ENCODE measurements at places on chromosomes 2 and 18.
A peak's percentile ranks its signal among the peaks of the same experiment; 100 is the strongest.

- no peak for DNase-seq
Observed at GRCh38 chr18:5625076-5625475, 81.3 kb upstream of the EPB41L3 start.

- no peak for DNase-seq
Observed at GRCh38 chr18:55794288-55795052, 206.5 kb upstream of the TCF4 start.

GRCh38 chr18:79819064-79819967, 21.6 kb downstream of the KCNG2 start:
- no peak for DNase-seq

DNA sequence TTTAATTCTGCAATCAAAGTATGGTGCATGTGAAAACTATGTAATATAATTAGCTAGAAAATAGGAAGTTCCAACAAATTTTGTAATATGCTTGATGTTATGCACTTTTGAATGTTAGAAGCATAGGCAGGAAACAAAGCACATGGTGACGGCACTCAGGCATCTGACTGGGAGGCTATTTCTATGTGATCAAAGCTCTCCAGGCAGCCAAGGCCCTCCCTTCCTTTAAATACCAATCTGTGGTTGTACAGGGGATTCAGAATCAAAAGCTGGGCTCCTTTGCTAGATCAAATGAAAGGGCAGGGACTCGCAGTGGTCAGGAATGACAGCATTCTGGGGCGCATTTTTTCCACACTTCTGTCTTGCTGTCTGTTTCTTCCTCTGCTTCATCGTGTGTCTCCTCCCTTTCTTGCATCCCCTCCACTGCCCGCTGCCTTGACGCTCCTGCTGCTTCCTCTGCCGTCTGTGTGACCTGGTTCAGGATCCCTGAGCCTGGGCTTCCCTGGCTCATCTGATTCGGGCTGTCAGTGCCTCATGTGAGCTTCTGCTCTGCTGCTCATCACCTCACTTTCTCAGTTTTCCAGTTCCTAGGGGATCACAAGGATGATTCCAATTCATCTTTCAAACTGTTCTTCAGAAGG, 30.9 kb downstream of the TMEM182 start:
- DNase-seq = no peak

- DNase-seq = no peak
Observed at GRCh38 chr2:48795065-48795464, 39.5 kb upstream of the LHCGR start.

DNA sequence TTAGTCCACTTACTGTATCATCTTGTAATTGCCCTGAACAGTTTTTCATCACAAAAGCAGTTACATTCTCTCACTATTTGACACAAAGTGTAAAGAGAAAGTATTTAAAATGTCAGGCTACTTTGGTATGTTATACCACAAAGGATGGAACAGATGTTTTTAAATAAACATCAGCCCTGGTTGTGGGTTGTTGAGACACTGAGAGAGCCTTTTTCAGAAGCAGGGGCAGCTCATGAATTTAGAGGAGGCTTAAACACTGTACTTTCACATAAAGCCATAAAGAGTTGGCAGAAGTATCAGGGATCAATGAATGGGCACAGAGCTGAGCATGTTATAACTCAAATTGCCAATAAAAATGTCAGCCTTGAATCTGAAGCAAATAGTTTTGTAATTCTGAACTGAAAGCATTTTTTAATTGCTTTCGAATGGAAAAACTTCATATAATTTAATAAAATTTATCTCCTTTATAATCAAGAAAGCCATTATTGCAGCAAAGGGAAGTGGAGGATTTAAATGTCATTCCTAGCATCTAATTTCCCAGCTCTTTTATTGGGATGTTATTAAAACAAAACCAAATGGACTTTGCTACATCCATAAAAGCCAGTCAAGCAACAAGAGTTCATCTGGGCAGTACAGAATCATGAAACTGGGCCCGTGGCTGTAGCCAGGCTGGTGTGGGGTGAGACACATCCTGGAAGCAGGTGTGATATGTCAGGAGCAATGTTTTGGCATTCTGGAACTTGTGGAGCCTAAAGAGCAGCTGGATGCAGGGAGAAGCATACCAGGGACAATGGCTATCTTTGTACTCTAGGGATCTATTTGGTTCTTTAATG, 95.1 kb upstream of the NT5C1B start:
- DNase-seq = no peak

GRCh38 chr2:190443055-190443454, 34.9 kb downstream of the MFSD6 start:
- DNase-seq = no peak

- no peak for DNase-seq
Observed at GRCh38 chr18:26181343-26181826, 44.9 kb upstream of the TAF4B start.

DNA sequence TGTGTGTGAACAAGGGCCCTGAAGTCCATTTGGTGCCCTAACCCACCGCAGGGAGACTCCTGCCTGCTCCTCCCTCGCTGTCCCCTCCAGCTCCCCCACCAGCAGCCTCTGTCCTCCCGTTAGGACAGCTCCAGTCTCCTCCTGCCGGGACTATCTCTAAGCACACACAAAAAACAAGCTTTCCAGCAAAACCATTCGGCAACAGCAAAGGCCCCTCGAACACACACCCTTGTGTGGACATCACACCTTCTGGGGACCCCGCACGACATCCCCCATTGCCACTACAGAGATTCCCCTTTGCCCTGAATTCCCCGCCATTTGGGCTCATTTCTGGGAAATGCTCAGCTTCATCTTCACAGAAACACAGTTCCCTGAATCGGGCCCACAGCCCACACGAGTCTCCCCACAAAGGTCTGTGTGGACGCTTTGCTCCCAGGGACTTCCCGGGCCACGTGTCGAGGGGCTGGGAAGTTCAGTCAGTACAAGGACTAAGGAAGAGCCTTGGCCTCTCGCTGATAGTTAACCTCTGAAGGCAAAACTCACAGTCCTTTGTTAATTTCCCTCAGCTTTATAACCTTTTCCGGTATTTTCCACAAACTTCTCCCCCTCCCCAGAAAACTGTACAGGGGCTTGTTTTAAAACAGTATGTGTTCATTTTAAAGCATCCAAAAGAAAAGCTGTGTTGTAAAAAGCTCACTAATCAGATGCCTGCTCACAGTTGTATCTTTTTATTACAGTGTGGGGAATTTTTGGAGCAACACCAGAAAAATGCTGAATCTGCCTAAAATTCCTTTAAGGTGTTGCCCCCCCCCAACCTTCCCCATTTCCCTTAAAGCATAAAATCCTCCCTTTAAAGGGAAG, 25.9 kb downstream of the SMAD7 start:
- DNase-seq = no peak

DNA sequence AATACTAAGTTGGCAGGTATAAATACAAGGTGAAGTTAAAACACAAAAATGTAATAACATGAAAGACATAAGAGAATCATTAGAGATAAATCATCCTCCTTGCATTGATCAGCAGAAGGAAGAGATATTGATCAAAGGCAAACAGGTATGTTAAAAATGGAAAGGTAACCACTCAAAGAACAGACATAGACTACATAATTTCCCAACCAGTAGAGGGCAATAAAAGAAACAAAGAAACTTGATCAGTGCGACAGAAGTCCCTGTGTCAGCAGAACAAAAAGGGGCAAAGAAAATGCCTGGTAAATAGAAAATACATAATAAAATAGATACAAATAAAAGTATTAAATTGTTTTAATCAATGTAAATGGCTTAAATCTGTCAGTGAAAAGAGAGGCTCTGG, 53.6 kb downstream of the FAM228A start:
- DNase-seq = peak; percentile 15

DNA sequence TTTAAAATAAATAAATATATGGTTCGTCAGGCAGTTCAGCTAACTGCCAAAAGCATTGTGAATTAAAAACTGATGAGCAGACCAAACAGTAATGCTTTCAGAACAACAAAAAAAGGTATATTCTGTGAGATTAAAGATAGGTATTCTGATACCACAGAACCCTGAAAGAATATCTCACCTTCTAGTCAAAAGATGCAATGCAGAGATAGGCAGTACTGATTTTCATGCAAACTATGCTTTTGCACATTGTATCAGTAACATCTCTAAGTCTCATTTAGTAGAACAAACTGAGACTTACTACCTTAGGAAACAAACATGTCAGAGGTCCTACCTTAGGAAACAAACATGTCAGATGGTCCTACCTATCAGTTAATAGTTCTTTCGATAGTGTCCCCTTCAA, 32.4 kb downstream of the CUL3 start:
- DNase-seq = no peak

GRCh38 chr18:44911773-44912172, 231.1 kb downstream of the SETBP1 start:
- no peak for DNase-seq
